ENCODE measurements at places on chromosomes 1 and 21. TPM values are rescaled to one million over a fixed set of nuclear protein-coding genes. Genes with fewer than 3 reads are reported as not detected.
A peak's percentile ranks its signal among the peaks of the same experiment; 100 is the strongest.

XCL1 gene
- total RNA-seq = not detected

- no peak for DNase-seq
Measured at GRCh38 chr1:201639391-201639790, 100.5 kb downstream of the NAV1 start.

- no peak for DNase-seq
Measured at GRCh38 chr1:183604038-183604808, 14.0 kb upstream of the NCF2 start.

GRCh38 chr1:248714248-248714647 lies 11.7 kb upstream of the OR14I1 start:
- no peak for DNase-seq

ITSN1 gene
- total RNA-seq = 5.5 TPM

DNA sequence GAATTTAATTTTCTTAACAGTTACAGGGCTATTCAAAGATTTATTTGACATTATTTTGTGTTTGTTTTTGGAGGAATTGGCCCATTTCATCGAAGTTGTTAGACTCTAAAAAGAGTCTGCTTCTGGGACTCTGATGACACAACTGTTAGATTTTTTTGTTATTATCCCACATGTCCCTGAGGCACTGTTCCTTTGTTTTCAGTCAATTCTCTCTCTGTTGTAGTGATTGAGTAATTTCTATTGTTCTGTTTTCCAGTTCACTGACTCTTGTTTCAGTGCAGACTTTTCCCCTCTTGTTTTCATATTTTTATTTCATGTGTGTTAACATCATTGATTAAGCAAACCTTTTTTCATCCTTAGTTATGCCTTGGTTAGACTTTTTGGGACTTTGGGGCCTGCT lies 325.0 kb downstream of the ZNF326 start:
- DNase-seq = no peak

PCSK9 gene
- total RNA-seq = 10.1 TPM

CACHD1 gene
- 7.1 TPM for total RNA-seq

DNA sequence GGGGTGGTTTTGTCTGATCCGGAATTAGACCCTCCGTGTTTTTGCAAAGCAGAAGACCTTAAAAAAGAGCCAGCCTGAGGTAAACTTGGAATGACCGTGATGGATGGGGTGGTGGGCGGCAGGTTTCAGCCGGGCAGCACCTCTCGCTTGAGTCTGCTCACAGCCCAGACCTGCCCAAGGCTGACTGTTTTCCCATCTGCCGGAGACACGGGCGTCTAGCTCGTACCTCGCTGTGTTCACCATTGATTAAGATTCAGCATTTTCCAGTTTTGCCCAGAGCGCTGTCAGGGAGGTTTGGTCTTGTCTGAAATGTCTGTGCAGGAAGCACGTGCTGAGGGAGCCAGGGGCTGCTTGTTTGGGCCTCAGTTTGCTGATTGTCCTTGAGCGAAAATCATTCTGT lies 591 bp downstream of the KCNAB2 start:
- no peak for DNase-seq

GRCh38 chr21:39087238-39088030 lies 95.8 kb downstream of the PSMG1 start:
- no peak for DNase-seq

DNA sequence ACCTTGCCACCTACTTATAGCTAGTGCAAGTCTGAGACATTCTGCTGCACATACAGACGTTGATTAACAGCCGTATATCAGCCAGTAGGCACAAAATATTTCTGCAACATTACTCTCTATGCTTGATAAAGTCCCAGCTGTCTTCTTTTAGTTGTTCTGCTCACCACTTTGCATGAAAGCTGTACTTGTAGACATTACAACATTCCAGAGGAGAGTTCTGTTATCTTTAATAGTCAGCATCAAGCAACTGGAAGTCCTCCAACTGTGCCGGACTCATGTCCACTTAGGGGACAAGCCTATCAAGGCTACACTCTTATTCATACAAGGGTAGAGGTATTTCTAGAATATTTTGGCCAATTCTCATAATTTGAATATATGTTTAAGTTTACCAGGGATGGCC lies 50.0 kb downstream of the CACHD1 start:
- no peak for DNase-seq

SLAMF8 gene
- 0.38 TPM for total RNA-seq

DNA sequence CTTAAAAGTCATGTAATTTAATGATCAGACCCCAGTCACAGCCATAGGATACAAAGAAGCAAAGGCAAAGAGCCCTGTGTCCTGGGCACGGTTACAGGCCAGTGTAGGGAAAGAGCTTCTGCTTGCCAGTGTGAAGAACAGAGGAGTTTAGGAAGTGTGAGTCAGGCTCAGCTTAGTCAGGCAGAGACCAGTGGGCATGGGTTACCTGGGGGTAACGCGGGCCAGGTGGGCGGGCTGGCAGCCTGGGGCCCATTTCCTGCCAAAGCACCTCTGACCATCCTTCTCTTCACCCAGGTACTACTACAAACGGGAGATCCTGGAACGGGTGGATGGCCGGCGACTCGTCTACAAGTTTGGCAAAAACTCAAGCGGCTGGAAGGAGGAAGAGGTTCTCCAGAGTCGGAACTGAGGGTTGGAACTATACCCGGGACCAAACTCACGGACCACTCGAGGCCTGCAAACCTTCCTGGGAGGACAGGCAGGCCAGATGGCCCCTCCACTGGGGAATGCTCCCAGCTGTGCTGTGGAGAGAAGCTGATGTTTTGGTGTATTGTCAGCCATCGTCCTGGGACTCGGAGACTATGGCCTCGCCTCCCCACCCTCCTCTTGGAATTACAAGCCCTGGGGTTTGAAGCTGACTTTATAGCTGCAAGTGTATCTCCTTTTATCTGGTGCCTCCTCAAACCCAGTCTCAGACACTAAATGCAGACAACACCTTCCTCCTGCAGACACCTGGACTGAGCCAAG lies 4.7 kb downstream of the ELF3 start:
- DNase-seq = peak; percentile 45

DNA sequence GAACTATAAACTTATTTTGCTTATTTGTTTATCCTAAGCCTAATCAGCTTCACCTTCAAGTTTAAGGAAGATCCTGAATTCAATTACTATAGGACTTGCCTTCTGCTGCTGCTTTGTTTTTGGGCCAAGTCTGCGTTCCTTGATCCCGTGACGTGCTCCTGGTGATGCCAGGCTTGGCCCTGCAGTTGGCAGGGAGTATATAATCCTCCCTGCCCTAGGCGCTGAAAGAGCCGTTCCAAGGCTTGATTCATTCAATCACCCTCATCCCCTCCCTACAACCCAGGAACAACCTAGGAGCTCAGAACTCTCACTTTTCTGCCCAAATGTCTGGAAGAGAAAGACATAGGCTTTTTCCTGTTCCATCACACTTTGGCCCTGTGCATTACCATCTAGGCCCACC lies 12.4 kb upstream of the LRRN2 start:
- no peak for DNase-seq

GRCh38 chr21:25931765-25932164 lies 197.0 kb downstream of the GABPA start:
- no peak for DNase-seq

DNA sequence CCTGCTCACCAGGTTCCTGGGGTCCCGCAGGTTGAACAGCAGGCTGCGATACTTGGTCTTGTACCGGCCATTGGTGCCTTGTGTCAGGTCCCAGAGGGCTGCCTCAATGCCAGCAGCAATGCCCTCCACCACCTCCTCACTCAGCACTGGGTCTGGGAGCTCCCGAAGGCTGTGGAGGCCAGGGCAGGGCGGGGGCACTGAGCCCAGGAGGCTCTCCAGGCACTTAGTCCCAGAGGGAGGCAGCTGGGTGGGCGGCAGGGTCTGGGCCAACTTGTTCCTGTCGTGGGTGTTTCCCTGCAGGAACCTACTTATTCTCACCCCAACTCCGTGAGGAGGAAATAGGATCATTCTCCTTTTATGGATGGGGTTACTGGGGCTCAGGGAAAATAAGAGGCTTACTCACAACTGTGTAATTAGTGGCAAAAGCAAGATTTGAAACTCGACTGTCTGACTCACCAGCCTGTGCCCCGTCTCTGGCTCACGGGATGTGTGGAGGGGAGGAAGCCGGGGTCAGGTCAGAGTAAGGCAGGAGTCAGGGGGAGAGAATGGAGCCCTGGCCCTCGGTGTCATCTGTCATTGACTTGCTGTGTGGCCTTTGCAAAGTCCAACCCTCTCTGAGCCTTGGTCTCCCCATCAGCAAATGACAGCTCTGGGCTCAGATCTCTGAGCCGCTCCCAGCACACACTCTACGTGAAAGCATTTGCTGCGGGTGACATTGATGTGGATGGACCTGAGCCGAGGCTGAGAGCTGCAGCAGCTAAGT lies 17.2 kb downstream of the SPOCD1 start:
- DNase-seq = no peak

DNA sequence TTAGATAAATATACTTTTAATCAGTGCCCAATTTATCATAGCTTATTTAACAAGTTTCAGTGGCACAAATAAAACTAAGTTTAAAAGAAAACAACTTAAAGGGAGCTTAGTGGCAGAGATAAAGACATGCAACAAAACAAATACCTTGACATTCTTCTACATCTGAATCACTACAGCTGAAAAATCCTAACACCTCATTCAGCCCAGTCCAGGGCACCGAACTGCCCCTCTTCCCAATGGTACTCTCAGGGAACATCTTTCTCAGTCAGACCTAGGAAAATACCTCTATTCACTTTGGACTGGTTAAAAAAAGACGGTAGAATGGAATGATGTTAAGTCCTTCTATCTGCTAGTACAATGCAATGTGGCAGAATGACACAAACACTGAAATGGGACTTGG lies 8.3 kb downstream of the OTUD7B start:
- no peak for DNase-seq

GRCh38 chr1:40435471-40435870 lies 14.8 kb upstream of the ZFP69B start:
- DNase-seq = no peak

DNA sequence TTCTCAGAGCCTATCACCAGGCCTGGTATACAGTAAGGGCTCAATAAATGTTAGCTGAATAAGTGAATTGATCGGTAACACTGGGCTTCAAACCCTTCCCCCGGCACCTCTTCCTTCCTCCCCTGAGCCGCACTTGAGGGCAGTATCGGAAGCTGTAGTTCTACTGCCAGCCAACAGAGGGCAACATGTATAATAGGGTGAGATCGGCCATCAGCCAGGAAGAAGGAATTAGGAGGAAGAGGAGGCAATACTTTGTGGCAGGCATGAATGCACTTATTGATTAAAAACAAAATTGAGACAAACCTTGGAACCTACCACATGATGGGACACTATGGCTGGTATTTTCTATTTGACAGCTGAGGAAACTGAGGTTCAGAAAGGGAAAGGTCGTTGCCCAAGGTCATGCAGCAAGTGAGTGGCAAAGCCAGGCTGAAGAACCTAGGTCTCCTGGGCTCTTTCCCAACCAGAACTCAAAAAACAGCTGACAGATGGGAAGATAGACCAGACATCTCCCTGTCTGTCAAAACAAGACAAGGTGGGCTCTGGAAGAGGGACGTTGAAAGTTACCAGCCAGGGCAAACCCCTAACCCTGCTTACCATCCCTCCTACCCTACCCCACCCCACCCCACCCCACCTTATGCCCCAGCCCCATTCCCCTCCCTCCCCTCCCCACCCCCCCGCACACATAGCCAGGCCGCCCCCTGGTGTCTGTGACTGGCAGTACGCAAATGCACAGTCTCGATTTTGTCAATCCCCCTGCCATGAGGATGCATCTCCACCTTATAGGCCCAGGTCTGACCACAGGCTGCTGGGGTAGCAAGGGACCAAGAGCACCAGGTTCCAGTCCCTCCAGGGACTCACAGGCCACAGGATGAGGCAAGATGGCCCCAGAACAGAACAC lies 107.3 kb upstream of the RUNX3 start:
- DNase-seq = no peak

GRCh38 chr1:53323316-53323715 lies 4.6 kb downstream of the LRP8 start:
- peak; percentile 30 for DNase-seq

DNA sequence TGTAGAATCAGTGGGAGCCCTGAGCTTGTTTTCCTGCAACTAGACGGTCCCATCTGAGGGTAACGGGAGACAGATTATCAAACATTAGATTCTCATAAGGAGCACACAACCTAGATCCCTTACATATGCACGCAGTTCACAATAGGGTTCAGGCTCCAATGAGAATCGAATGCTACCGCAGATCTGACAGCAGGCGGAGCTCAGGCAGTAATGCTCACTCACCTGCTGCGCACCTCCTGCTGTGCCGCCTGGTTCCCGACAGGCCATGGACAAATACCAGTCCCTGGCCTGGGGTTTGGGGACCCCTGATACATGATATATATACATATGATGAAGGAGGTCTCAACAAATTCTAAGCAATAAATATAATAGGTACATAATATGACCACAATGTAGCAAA lies 19.7 kb upstream of the SMIM12 start:
- DNase-seq = no peak

DNA sequence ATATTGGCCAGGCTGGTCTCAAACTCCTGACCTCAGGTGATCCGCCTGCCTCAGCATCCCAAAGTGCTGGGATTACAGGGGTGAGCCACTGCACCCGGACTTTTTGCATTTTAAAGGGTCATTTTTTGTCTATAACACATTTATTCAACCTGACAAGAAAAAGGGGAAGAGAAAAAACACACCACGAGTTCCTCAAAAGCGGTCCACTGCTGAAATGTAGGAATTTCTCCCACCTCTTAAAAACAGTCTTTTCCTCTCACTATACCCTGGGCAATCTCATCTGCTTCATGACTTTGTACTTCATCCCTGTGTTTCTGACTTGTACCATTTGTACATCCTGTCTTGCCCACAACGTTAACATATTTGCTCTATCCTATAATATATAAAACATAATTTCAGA lies 413.3 kb upstream of the PTBP2 start:
- no peak for DNase-seq

GRCh38 chr1:228319352-228320088 lies 87.1 kb downstream of the TRIM11 start:
- no peak for DNase-seq

DNA sequence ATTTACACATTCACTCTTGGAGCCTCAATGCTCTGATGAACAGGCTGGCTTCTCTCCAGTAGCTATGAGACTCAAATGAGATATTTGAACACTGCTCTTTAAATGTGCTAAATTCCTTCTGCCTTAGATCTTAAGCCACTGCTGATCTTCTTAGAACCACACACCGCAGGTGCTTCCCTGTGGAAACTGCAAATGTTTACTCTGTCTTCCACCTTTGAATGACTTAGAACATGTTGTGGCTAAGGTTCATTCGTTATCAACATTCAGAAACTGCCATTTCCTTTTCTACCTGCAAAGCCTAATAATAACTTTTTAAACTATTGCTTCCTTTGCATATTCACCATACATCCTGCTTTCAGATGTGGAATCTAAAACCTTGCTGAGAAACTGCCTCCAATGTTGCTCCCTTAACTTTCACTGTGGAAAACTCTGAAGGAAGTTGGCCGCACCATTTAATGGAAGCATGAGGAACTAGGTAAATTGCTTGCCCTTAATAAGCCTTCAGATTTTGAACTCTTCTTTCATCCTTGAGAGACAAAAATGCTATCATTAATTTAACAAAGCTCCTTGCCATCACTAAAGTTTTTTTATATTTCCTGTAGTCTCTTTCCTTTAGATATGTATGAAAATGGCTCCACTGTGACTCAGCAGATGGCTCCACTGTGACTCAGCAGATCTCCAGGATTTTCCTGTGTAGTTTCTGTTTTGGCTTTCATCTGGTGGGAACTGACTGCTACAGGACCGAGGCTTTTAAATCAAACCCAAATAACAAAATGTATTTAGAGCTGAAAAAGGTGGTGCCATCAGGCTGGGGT lies 143.8 kb downstream of the TNFSF18 start:
- DNase-seq = no peak

TRIM67 gene
- total RNA-seq = under 0.01 TPM

- DNase-seq = no peak
Measured at GRCh38 chr1:171623651-171624331, 1.7 kb downstream of the MYOCOS start.

GRCh38 chr1:118110580-118110979 lies 74.4 kb downstream of the SPAG17 start:
- DNase-seq = no peak
